Foreskin keratinocyte (primary cell): ENCODE measurements at places on chromosomes 3 and 15. TPM values are rescaled to one million over a fixed set of nuclear protein-coding genes. Genes with fewer than 3 reads are reported as not detected.

FOXB1 gene
- total RNA-seq, result not detected in 2 replicates

CCRL2 gene
- not detected in 2 replicates for total RNA-seq

CLDN1 gene
- 1.9 and 5.4 TPM in 2 replicates for total RNA-seq

MAP6D1 gene
- 1.3 and 1.5 TPM in 2 replicates for total RNA-seq

FBXW12 gene
- total RNA-seq, result not detected in 2 replicates
